ENCODE measurements at places on chromosomes 6 and 20. TPM values are rescaled to one million over a fixed set of nuclear protein-coding genes. Genes with fewer than 3 reads are reported as not detected.

- DNase-seq, result peak; percentile 60
Measured at GRCh38 chr6:46410334-46410953, 80.8 kb downstream of the RCAN2 start.

DNA sequence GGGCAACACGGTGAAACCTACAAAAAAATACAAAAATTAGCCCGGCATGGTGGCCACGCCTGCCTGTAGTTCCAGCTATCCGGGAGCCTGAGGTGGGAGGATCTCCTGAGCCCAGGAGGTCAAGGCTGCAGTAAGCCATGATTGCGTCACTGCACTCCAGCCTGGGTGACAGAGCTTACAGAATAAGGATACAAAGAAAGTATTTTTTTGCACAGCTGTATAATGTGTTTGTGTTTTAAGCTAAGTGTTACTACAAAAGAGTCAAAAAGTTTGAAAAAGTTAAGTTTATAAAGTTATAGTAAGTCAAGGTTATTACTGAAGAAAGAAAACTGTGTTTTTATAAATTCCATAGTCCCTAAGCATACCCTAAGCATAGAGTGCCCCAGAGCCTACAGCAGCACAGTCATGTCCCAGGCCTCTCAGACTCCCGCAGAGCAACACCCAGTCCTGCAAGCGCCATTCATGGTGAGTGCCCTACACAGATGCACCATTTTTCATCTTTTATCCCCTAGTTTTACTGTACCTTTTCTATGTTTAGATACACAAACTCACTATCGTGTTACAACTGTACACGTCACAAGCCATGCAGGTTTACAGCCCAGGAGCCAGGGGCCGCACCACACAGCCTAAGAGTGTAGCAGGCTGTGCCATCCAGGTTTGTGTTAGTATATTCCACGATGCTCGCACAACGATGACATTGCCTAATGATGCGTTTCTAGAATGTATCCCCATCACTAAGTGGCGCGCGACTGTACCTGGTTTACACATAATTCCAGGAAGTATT is 22.4 kb downstream of the TAF4 start:
- DNase-seq, result no peak

GRCh38 chr6:56686429-56686828 is 43.7 kb upstream of the DST start:
- no peak for DNase-seq

- peak; percentile 37 for DNase-seq
Measured at GRCh38 chr6:17877196-17877894, 110.1 kb downstream of the KIF13A start.

GRCh38 chr6:160678230-160678629 is 14.2 kb upstream of the LPA start:
- DNase-seq, result no peak

GRCh38 chr6:107532706-107533105 is 42.8 kb downstream of the SOBP start:
- no peak for DNase-seq

GRCh38 chr6:165895421-165896165 is 232.6 kb upstream of the PDE10A start:
- DNase-seq, result no peak

GRCh38 chr20:18729231-18729825 is 84.3 kb upstream of the SCP2D1 start:
- no peak for DNase-seq

DNA sequence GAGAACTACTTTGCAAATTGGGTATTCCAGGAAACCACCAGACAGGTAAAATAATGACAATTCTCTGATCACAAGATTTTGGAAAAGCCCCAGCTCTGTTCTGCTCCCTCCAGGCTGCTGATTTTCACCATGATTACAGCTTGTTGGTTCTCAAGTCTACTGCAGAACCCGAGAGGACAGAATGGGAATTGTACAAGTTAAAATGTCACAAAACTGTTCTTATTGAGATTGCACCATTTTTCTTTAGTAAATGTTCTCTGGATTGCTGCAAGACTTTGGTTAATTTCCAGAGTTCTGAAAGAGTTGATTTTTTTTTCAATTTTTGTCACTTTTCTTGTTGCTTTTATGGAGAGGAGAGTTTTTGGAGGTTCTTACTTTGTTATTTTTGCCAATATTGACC is 27.1 kb upstream of the HLA-DOA start:
- DNase-seq, result no peak

DNA sequence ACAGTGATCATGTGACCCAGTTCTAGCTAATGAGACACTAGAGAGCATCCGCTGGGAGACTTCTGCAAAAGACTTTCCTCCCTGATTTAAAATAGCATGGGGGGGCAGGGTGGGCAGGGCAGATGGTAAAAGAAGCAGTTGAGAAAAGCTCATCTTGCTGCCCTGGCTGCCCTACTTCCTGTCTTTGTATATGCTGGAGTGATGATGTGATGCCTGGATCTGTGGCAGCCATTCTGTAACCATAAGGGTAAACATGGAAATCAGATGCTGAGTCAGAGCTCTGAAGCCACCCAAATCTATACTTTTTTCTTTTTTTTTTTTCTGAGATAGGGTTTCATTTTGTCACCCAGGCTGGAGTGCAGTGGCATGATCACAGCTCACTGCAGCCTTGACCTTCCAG is 25.4 kb downstream of the ZFP64 start:
- DNase-seq, result no peak

DNA sequence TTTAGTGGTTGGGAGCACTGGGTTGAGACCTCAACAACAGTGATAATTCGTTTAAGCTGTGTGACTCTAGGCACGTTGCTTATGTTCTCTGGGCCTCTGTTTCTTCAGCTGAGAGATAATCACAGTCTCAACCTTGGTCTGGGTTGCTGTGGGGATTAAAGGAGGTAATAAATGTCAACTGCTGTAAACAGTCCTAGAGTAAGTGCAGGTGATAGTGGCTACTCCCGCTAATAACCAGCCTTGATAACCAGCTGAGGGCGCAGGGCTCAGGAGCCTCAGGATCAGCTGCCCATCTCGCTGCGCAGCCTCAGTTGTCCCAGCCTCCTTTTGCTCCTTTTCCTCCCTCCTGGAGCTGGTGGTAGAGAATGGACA is 58.0 kb downstream of the JARID2 start:
- no peak for DNase-seq

DNA sequence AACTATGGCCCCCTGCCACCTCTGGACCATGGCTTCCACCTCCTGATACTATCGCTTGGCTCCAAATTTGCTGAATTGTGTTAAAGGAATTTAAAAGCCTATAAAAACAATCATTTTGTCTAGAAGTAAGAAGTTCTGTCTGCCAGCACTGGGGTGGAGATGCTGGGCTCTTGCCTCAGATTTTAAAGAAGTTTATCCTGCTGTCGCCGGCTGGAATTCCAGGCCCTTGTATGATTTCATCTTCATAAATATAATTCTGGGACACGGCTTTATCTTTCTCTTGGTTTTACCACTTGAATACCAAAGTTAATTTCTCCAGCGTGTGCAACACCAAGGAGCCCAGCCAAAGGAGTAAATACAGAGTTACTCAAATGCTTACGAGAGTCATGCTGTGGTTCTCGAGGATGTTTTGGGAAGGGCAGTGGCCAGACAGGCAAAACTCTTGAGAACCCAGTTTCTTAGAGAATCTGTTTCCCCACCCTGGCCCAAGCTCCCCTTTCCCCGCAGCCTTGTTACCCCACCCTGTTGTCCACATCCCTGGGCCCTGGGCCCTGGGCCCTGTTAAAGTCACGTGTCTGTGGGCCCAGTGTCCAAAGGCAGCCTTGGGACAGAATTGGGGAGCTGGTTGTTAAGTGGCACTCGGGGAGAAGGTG is 31.9 kb downstream of the C6orf89 start:
- DNase-seq, result no peak

GRCh38 chr6:72365773-72366172 is 256.1 kb upstream of the KCNQ5 start:
- DNase-seq, result no peak

The DUSP15 gene
- 11.5 TPM for polyA plus RNA-seq

The KIF6 gene
- 2.4 TPM for polyA plus RNA-seq

The CLPSL1 gene
- not detected for polyA plus RNA-seq

The FABP7 gene
- polyA plus RNA-seq, result 20.4 TPM

The STX16 gene
- 71.7 TPM for polyA plus RNA-seq

Data from right lung (tissue), 10 donors.